Activated CD4-positive, alpha-beta T cell treated with anti-CD3 and anti-CD28 coated beads, Interleukin-2, amount 10 ng/mL, durations not matched to agents 7 days and 5 days (primary cell): ENCODE measurements at places on chromosomes 5 and 9. TPM values are rescaled to one million over a fixed set of nuclear protein-coding genes. Genes with fewer than 3 reads are reported as not detected.

DNA sequence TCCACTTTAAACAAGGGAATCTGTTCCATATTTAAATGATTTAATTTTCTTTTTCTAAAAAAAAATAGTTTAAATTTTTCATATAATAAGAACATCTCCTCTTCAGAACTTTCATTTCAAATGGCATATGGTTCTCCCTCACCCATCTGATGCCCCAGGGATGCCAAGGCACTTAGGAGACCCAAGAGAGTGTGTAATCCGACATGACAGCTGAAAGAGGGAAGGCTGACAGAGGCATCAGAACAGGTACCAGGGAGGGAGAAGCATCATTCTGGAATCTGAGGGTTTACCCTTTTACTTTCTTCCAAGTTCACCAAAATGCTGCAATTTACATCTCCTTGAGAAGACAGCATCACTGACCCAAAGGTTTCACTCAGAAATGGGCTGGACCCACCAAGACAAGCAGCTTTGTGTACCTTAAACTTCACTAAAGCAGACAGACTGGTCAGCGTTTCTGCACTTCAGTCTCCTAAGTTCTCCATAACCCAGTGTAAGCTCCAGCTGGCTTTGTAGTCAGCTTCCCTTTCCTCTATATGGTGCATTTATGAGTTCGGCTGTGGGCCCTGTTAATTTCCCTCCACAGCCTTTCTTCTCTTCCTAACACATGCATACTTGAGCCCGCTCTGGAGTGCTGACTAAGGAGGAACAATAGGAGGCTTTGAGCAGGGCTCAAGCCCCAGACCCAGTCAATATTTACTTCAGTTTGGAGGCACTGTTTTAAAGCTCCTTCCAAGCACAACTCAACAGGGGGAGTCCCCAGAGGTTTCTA is 17.7 kb downstream of the EFNA5 start:
- no peak for DNase-seq

- no peak for DNase-seq
These were observed 99.8 kb downstream of the DTWD2 start for GRCh38 chr5:118888556-118888955.

DNA sequence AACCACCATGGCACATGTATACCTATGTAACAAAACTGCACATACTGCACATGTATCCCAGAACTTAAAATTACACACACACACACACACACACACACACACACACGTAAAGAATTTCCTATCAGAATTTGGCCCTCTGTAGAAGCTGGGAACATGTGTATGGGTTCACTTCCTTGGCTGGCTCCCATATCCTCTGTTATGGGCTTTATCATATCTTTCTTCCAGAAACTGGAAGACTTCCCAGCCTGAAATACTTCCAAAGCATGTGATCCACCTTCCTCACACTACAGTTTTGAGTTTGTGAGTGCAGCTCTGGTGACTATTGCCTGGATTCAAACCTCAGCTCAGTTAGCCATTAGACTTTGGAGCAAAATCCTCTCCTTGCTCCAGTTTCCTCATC is 78.6 kb upstream of the GDNF start:
- no peak for DNase-seq

DNA sequence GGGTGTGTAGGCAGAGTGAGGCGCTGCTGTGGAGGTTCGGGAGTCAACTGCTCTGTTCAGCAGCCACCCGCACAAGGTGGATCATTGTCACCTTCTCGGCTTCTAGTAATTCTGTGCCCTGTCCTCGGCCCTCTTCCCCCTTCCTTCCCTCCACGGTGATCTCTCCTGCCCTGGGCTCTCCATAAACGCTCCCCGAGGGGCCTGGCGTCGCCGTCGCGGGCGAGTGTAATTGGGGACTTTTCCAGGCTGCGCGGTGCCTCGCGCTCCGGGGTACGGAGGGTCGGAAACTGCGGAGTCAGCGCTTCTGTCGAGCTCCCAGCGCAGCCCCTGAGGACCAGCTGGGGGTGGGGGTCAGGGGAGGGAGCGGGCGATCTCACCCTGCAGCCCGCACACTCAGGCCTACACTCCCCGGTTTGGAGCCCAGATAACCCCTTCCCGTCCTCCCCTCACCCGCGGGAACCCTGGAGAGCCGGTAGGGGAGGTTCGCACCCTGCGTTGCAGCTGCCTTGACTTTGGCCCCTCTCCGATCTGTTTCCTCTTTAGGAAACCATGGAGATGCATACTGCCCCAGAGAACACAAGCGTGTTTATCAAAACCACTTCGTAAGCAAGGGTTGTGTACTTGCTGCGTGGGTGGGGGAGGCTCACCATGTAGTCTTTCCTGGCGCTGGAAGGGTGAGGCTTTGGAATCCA is 188.3 kb upstream of the ZNF618 start:
- DNase-seq, result no peak

DNA sequence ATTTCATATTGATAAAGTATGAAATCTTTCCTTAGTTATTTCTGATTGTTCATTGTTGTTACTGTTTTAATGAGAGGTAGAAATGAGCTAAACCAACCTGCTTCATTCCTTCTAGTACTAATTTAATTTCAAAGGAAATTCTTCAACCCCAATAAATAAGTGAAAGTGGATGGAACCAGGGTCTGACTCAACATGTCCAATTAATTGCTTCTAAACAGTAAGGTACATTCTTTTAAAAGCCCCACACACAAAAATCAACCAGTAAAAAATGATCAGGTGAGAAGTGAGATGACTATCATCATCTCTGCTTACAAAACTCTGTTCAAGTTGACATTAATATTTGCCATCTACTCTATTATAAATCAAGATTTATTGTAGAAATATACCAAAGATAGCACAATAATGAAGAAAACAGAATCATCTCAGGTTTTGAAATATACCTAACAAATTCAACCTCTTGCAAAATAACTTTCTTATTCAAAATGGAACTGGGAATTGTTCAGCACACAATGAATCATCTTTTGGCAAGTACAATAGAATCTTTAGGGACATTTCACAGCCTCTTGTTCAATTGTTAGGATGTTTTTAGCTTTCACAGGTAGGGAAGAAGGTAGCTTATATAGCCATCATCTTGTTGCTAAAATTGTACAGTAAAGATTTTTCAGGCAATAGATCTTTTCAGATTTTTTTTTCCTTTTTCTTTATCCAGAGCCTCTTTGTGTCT is 114.5 kb downstream of the RPS23 start:
- DNase-seq, result no peak

DNA sequence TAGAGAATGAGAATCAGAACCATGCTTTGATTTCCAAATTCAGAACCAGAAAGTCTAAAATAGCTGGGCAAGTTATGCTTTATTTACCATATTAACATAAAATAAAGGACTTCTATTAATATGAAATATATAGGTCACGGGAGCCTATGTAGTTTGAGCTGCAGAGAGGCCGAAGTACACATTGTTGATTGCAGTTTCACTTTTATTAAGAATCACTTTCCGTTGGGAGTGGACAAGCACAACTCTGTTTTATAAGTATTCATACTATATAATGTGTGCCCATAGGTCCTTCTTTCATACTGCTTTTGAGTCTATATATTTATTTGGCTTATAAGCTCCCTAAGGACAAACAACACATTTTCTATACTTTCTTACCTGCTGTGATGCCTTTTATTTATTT is 58.7 kb upstream of the DMRT3 start:
- no peak for DNase-seq

DNA sequence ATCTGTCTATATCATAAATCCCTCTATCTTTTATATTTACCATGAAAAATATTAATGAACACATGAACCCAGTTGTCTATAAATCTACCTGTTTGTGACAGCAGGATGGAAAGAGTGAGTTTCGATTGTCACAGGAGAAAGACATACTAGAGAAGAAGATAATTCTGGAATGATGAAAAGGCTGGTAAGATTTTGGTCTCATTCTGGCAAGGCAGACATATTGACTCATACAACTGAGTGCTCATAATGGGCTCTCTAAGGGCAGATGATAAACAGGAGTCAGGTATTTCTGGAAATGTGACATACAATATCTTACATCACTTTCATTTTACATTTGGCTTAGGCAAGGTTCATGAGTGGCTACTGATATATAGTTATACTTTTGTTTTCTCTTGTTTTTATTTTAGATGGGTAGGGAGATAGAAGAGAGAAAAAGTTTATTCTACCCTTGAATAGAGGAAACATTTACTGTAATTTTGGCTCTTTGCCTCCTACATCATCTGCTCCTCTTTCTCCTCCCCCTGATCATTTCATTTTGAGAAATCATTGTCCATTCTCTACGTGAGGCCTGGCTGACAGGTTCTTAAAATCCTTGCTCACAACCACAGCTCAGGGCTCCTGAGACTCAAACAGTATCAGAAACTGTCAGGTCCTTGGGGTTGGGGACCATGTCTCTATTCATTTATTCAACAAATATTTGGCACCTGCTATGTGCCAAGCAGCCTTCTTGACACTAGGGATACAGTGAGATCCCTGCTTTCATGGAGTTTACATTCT is 14.4 kb downstream of the ELOVL7 start:
- DNase-seq, result no peak

- peak; percentile 46 for DNase-seq
These were observed 861 bp downstream of the ZFYVE16 start for GRCh38 chr5:80408484-80409366.

DNA sequence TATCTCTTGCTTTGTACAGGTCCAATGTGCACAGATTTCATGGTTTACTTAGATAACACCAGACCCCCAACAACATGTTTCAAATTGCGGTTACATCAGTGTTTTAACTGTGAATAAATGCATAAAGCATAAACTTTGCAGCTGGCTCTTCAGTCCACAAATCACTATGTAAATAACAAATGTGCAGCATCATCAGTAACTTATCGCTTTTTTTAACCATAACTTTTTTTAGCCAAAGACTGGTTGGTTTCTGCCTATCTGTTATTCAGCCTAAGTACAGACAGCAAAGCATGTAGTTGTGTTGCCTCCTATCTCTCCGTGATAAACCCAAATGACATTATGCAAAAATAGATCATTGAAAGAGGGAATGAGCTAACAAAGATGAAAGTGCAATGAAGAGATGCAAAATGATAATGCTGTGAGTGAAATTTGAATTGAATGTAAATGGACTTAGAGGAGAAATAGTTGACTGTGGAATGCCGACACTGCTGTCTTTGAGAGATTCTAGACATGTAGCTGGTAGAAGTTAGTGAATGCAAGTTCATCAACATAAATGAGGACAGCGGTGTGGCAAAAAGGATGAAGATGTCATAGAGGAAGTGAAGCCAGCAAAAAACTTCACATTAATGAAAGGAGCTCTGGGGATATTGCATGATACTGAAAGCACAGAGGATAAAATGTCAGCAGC is 108.8 kb downstream of the PDE8B start:
- no peak for DNase-seq

DNA sequence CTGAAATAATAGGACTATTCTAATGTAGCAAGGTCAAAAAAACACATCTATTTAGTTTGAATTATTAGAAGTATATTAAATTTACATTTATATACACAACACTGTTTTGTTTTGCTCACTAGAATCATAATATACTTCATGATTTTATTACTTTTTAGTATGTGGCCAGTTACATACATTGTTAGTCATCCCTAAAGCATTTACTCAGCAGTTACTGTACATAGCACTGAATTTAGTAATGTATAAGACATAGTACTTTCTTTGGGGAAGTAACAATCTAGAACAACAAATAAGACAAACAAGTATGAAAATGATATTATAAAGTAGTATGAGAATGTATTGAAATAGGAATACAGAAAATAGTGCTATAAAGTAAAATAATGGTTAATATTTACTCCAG is 28.2 kb downstream of the ERCC8 start:
- DNase-seq, result no peak

- peak; percentile 92 for DNase-seq
These were observed at the start of the genes HDAC3 and RELL2 for GRCh38 chr5:141636413-141637122. TSS of gene HDAC3 (minus strand) at chr5:141636849. CDS start at chr5:141636790, 59 bp downstream. TSS of gene RELL2 (plus strand) at chr5:141636997. CDS start at chr5:141638226, 1,229 bp downstream.

DNA sequence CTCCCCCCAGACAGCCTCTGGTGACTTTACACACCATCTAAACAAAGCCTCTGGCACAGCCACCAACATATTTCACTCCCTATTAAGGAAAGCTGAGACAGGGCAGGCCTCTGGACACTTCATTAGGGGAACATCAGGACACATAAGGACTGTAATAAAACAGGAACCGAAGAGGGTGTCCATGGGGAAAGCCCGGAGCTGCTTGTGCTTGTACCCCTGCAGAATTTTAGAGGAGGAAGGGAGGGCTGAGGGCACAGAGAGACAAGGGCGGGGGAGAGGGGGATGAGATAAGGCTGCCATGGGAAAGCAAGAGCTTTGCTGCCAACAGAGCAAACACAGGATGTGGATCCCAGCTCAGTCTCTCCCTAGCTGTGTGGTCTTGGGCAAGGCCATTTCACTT is 138.4 kb downstream of the ASTN2 start:
- DNase-seq, result no peak

DNA sequence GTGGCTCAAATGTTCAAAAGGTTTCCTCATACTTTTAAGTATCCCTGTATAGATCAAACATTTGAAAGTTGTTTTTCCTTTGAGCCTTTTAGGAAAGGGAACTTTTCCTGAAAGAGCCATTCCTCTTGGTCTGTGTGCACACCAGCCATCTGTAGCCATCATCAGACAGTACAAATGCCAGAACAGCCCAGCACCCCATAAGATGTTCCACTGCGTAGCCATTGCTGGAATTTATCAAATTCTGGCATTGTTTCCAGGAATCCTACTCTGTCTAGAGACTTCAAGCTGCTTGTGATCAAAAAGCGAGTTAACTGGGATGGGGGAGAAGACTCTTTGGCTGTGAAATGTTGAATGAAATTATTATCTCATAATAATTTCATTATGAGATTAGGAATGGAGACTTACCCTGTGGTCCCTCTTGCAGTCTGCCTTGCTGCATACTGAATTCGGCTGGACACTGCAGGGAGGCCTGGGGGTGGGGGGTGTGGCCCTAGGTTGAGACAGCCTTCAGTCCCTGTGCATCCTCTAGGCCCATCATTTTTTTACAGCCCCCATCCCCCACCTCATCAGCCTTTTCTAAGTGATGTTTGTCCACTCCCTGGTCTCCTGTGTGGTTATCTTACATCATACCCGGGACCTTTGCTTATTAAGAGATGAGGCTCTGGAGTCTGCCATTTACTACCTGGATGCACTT is 99.8 kb downstream of the RALGPS1 start:
- DNase-seq, result no peak

DNA sequence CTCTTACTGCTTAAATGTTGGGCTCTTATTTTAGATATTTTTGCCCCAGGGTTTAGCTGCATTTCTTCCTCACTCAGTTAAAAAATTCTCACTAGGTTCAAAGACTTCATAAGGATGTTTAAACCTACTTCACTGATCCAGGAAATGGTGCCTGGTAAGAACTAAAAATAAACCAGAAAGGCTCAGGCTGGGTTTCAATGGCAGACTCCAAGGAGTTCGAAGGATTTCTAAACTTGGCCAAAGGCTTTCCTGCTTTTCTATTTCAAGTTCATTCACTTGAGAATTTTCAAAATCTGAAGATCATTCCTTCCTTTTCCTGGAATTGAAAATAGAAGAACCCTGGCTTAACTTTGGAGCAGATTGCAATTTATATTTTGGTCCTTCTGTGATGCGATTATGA is 193.0 kb upstream of the MAP1B start:
- DNase-seq, result no peak

The PCDHGA12 gene
- not detected for total RNA-seq

The GABRA1 gene
- total RNA-seq, result not detected

The CARTPT gene
- not detected for total RNA-seq

The SOX30 gene
- 0.10 TPM for total RNA-seq
